ENCODE measurements at places on chromosomes 1 and 21.

DNA sequence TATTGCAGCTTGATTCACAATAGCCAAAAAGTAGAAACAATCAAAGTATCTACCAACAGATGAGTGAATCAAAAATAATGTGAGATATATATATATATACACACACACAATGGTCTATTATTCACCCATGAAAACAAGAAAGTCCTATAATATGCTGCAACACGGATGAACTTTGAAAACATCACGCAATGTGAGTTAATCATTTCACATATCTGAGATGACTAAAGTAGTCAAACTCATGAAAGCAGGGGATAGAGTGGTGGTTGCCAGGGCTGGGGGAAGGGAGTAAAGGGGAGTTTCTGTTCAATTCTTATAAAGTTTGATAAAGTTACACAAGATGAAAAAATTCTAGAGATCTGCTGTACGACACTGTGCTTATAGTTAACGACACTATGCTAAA is 1234.8 kb downstream of the MRPL39 start:
- DNase-seq, result no peak

DNA sequence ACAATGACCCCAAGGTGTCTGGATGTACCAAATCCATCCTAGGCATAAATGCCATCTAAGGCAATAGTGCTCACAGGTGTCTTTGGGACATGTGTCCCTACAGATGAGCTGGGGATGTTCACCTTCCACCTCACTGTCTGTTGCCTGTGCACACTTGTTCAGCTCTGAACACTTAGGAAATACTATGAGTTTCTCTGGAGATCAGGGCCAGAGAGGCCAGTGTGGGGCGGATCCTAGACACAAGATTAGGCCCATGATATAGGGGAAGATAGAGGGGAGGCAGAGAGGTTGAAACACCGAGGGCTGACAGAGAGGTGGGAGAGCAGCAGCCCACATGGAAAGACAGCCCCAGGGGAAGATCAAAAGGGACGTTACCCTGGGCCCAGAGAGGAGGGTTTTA is 25.6 kb downstream of the C1orf116 start:
- no peak for DNase-seq

DNA sequence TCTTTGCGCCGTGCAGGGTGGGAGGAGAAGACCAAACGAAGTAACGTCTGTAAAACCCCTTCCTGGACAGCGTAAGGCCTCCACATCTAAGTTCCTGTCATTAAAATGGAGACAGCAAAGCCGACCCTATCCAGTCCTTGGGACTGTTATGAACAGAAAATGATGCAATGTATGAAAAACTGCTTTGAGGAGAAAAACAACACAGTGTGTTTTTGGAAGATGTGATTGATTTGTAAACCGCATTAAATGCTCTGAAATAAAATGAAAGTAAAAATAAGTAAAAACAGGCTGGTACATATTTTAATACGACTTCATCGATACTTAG is 827 bp upstream of the URB1 start:
- no peak for DNase-seq

DNA sequence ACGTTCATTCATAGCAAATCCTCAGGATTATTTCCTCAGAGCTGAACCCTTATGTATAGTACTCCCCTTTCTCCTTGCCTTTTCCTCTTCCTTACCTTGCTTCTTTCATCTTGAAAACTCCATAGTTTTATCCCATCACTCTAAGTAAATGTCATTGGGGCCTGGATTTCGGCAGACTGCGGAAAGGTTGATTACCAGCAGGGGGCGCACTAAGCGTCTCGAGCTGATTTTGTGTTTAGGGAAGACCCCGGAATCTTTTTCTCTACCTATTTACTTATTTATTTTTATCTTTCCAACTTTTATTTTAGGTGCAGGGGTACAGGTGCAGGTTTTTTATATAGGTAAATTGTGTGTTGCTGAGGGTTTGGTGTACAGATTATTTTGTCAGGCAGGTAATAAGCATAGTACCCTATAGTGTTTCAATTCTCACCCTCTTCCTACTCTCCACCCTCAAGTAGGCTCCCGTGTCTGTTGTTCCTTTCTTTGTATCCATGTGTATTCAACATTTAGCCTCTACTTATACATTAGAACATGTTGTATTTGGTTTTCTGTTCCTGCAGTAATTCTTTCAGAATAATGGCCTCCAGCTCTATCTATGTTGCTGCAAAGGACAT is 11.4 kb upstream of the MTARC1 start:
- DNase-seq, result peak; percentile 46

GRCh38 chr21:35072960-35073359 is 23.9 kb upstream of the RUNX1 start:
- DNase-seq, result no peak

GRCh38 chr1:180343921-180344769 is 114.1 kb downstream of the LHX4 start:
- DNase-seq, result no peak

DNA sequence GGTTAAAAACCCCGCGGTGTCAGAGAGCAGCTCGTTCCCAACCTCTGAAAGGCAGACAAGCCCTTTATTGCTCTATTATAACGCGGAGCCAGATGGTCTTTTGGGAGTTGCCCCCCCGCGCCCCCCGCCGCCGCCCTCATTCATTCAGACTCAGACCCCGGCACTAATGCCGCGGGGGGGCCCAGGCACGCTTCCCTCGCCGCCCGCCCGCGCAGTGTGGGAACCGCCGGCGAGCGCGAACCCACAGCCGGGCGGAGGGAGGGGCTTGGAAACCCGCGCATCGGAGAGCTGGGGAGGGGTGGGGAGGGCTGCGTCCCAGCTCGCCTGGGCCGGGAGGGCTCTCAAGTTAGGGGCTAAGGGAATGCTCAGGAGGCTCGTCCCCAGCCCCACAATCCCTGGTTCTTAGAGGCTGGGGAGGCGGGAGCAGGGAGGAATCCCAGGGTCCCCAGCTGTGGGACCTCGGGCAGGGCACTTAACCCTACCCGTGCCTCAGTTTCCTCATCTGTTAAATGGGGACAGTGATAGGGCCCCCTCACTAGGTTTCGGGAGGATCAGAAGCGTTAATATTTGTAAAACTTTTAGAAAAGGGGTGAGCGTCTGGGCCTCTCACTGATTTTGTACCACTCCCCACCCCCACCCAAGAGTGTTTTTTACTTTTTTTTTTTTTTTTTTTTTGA is 10.9 kb upstream of the HES5 start:
- DNase-seq, result no peak

DNA sequence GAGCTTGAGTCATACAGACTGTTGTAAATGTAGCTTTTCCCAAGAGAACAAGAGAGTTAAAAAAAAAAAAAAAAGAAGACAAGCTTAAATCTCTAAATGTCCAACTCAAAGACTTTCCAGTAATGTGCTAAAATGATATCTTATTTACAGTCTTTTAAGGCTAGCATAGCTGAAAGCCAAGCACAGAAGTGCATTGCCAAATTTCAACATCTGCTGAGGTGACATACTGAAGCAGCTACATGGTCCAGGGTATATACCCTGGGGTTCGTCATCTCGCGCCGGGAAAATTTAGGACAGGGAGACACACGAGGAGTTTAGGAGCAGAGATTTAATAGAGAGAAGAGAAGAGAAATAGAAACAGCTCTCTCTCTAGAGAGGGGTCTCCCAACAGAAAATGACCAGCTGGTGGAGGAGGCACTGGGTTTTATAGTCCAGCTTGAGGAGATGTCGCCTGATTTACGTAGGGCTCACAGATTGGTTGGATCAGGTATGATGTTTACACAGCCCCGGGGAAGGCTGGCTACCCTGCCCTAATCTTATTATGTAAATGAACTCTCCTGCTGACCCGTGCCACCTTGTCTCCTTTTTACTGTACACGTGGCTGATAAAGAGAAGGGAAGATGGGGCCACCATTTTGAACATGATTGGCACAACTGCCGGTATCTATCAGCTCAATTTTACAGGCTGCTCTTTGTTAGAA is 172.7 kb downstream of the TRIM33 start:
- DNase-seq, result no peak

GRCh38 chr1:2399890-2400575 is 8.4 kb downstream of the RER1 start:
- DNase-seq, result no peak

GRCh38 chr1:58816072-58816746 is 32.4 kb upstream of the JUN start:
- DNase-seq, result peak; percentile 95

DNA sequence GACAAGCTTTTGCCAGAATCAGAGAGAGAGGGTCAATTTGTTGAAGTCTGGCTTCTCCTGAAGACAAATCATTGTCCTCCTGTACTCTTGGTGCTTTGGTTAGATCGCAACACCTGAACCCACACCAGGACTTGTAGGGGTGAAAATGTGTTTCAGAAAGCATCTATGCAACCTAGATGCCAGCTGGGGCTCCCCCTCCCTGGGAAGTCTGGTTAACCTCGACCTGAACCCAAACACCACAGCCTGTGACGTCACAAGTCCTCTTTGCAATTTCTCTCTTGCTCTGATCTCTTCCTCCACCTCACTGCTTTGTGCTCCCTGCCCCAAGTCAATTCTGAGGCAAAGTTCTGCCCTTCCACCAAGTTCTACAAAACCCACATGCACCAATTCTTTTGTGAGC is 42.8 kb upstream of the USP24 start:
- no peak for DNase-seq

- DNase-seq, result no peak
These were observed 98.0 kb downstream of the TGFBR3 start for GRCh38 chr1:91787919-91788318.

DNA sequence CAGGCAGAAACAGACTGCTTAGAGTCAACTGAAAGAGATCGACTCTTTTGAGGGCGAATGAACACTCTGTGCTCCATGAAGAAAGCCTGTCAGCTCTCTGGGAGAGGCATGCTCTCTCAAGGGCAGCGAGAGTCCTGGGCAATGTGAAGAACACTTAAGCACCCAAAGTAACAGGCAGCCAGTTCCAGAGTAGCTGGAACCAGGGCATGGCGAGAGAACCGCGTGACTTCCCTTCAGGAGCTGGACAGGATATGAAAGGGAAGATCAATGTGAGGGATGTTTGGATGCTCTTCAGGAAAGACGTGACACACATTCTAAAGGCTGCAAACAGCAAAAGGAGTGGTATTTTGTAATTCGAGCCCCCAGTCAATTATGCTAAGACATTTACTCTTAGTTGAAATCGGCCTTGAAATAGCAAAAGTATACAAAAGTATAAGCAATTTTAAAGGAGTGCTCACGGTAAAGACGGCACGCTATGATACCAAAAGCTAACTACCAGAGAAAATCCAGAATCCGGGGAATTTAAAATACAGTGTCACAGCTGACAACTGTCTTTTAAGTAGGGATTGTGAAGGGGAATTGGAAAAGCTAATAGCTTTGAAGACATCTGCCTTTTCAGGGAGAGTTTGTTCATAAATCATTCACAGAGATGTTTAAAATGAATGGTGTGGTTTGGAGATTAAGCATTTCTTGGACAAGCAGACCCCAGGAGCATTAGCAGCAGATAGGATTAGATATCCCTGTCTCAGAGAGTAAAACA is 20.8 kb downstream of the ADAMTS5 start:
- no peak for DNase-seq

DNA sequence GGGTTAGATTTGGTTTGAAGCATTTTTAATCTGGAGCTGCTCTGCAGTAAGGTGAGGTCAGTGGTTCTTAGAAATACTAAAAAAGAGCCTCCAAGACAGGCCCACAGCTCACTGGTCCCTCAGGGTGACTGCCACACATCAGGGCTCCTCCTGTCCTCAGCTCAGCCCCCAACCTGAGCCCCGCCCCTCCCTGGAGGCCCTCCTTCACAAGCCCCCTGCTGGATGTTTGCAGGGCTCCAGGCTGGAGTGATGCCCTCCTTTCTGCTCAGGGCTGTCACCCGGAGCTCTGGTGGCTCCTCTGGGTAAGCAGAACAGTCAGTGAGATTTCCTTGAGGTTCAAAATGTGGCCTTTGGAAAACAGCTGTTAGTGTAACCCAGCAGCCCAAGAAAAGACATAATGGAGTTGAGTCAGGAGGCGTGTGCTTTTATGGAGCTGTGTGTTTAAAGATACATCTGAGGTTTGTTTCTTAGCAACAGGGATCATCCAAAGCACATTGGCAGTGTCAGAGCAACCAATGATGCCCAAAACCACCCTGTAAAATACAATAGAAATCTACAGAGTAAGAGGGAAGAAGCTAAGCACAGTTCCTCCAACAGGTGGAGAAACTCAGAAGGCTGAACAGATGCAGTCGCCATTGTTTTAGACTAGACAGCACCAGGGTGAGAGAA is 21.4 kb downstream of the STUM start:
- peak; percentile 53 for DNase-seq

GRCh38 chr1:171267391-171267790 is 19.1 kb downstream of the FMO1 start:
- DNase-seq, result no peak

DNA sequence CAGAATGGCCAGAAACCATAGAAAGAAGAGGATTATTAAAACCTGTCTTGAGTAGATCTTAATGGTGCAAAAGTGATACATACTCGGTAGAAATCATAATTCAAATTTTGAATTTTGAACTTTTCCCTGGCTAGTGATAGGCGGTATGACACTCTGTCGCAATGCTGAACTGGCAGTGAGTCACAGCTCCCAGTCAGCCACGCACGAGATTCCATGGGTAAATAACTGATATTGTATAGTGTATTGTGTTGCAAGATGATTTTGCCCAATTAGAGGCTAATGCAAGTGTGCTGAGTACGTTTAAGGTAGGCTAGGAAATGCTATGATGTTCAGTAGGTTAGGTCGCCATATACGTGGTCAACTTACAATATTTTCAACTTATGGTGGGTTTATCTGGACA is 207.0 kb downstream of the SIPA1L2 start:
- DNase-seq, result peak; percentile 29

DNA sequence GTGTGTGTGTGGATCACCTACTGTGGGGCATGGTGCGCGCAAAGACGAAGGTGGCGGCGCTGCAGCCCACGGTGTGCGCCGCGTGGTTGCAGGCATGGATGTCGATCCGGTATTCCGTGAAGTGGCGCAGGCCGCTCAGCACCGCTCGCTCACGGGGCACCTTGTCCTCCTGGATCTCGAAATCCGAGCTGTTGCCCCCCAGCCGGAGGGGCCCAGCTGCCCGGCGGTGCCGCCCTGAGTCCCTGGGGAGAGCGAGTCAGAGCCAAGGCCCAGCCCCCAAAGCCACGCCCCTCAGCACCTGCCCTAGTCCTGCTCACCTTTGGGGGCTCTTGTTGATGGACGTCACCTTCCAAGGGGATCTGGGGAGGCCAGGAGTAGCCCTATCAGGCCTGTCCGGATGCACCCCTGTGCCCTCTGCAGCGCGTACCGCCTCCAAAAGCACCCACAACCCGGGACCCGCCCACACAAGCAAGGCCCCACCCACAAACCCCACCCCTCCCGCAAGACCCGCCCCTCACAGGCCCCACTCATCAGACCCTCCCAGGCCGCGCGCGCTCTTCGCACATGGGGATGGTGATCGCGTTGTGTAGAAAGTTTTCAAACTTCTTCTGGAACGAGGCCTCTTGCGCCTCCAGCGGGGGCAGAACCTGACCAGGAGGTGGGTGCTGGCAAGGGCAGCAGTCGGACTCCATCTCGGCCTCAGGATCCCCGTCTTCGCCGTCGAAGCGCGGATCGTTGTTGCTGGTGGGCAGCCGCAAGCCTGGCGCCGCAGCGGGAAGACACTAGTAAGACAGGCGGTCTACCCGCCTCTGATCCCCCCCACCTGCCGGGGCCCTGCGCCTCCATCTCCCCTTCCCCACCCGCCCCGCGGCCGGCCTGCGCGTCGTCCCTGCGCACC is 13.6 kb downstream of the INSRR start:
- no peak for DNase-seq

GRCh38 chr1:64932962-64933295 is 33.4 kb downstream of the JAK1 start:
- no peak for DNase-seq
